ENCODE measurements at places on chromosomes 5 and 9. TPM values are rescaled to one million over a fixed set of nuclear protein-coding genes. Genes with fewer than 3 reads are reported as not detected.

GRCh38 chr5:136203303-136203922, 10.5 kb upstream of the SMIM32 start:
- no peak for DNase-seq

DNA sequence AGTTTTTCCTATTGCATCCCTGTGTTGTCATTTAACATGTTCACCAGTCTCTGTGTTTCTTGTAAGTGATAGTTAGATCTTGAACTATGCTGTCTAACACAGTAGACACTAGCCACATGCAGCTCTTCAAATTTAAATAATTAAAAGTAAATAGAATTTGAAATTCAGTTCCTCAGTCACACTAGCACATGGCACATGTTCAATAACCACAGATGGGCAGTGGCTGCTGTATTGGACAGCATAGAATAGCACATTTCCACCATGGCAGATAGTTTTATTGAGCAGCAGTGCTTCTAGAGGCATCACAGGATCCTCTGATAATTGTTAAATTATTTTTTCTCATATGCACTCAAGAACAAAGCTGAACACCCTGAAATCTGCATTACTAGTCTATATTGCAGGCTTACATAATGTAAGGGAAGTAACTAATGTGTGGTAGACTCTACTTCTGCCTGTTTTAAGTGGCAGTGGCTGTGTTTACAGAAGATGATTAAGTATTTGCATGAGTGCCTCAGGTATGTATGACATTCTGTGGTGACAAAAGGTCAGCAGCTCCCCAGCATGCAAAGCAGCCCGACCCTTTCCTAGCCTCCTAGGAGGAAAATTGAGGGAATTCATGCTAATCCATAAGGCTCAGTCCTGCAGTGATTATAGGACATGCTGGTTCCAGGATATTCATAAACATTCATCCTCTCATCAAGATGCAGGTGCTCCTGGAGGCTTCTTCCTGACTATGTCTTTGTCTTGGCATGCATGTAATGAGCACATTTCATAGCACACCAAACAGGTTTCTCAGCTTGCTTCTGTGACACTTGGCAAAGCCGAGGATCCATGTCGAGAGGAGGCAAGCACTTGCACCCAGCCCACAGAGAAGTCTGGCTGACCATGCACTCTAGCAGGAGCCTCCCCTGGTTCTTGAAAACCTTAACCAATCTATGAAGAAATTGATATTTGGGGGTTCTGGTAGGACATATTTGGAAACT, 45.5 kb downstream of the SH3RF2 start:
- no peak for DNase-seq

DNA sequence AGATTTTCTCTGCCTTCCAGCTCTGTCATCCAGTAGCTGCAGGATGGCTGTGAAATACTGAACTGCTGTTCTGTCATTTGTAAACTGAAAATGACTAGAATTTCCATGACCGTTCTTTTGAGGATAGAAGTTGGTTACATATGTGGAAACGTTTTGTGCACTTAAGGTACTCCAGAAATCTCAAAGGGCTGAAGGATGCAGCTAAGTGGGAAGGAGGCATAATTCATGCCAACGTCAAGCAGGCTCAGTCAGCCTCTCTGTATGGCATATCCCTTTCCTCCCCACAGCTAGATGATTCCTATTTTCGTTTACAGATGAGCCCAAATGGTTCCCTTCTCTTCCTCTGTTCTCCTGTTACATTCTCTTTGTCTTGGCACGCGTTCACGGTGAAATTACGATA, 257.6 kb downstream of the FBXL7 start:
- DNase-seq, result no peak

DNA sequence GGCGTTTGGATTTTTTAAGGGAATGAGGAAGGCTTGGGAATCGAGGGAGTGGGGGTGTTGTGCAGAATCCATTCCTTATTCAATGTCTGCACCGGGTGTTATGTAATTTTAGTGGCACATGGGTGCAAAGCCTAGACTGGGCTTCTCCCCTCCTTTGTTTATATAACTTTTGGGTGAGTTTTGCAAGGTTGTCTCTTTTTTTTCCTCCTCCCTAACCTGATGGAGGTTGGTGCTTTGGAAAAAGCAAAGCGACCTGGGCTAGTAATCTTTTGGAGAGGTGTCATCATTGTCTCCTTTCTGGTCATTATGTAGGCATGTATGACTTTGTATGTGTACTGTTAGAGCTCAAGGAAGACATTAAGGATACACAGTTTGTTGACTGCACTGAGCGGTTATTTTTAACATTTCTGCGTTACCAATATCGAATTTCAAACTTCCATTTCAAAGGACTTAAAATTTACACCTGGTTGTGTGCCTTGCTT, 3.1 kb downstream of the SMARCA2 start:
- no peak for DNase-seq

Gene ADAMTS2
- not detected for total RNA-seq

Gene PAEP
- not detected for total RNA-seq

DNA sequence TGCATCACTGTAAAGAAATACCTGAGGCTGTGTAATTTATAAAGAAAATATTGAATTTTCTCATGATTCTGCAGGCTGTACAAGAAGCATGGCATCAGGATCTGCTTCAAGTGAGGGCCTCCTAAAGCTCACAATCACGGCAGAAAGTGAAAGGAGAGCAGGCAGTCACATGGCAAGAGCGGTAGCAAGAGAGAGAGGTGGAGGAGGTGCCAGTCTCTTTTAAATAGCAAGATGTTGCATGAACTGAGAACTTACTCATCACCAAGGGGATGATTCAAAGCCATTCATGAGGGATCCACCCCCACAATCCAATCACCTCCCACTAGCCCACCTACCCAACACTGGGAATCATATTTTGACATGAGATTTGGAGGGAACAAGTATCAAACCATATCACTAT, 184.5 kb upstream of the PAPPA start:
- no peak for DNase-seq

GRCh38 chr5:119458911-119459632, 6.8 kb downstream of the HSD17B4 start:
- DNase-seq, result no peak

GRCh38 chr9:93812410-93812668, 142.8 kb downstream of the BARX1 start:
- DNase-seq, result no peak

DNA sequence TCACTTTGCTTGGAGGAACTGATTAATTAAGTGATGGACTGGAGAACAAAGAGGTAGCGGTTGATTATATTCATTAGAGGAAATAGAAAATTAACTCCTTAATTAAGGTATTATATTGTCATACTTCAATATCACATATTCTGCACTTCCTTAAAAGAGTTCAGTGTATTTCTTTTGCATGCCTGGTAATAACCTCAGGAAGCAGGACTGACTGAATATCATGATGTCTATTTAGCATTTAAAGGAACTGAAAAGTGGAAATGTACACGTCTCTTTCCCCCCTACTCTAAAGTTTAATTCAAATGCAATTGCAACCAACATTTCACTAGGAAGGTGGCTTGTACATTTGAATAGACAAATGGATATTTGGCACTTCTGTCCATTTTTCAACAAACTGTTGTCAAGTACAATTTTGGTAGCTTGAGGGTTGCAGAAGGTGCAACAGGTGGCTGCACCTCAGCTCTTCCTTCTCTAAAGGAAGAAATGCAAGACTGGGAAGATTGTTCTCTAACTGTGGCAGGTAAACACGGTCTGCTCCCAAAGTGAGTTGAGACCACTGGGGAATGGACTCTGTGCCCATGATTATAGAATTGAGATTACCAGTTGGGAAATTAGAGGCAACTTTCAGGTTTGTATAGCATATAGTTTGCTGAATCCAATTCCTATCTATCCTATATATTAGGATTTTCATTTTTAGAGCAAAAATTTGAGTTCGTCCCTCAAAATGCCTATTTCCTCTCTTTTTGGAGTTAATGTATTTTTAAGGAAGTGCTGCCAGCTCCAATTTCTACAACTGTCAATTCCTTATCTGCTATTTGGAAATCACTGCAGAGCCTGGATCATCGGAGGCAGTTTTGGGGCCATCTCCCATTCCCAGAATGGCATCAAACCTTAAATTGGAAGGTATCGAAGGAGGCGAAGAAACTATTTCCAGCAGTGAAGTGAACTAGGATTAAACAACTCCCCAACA, 98.9 kb upstream of the TAF11L2 start:
- DNase-seq, result no peak

- no peak for DNase-seq
Observed at GRCh38 chr9:2837915-2838314, 6.0 kb downstream of the PUM3 start.

Gene ORM2
- total RNA-seq, result not detected

DNA sequence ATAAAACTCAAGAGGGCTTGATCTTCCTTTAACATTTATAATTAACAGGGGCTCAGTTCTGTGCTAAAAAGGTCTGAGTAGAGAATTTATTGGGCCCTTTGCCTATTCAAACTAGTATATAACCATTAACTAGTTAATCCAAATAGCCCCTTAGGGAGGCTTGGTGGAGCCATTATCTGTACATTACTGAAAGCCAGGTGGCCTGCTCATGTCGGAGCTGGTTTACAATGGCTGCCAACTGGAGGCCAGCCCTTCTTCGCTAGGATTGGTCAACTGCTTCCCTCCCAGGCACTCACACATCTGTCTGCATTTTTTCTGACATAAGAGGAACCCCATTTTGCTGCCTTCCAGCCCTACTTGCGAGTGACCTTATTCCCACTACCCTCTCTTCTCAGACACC, 30.4 kb upstream of the NDFIP1 start:
- DNase-seq, result no peak

- DNase-seq, result no peak
Observed at GRCh38 chr5:141722266-141722665, 40.2 kb upstream of the ARAP3 start.
